Activated naive CD4-positive, alpha-beta T cell treated with anti-CD3 and anti-CD28 coated beads, Interleukin-2, amount 10 ng/mL, durations not matched to agents 7 days and 5 days (primary cell): ENCODE measurements at places on chromosomes 6 and 20.

- H3K27me3 ChIP-seq, result peaks cover 5% of the 10 kb centered on the region
- H3K4me3 ChIP-seq, result no peak overlapping the region
- no peaks in the 10 kb centered on the region for H3K36me3 ChIP-seq
- no peaks in the 10 kb centered on the region for H3K4me1 ChIP-seq
- no peak for DNase-seq
- H3K27ac ChIP-seq, result no peak overlapping the region
These were observed 189.8 kb downstream of the FOXA2 start for GRCh38 chr20:22394583-22394982.

GRCh38 chr20:53876470-53876869 is 193.9 kb downstream of the BCAS1 start:
- H3K4me1 ChIP-seq, result peaks cover 57% of the 10 kb centered on the region
- DNase-seq, result no peak
- no peak overlapping the region for H3K27ac ChIP-seq
- H3K4me3 ChIP-seq, result no peak overlapping the region
- H3K27me3 ChIP-seq, result peaks cover 11% of the 10 kb centered on the region

DNA sequence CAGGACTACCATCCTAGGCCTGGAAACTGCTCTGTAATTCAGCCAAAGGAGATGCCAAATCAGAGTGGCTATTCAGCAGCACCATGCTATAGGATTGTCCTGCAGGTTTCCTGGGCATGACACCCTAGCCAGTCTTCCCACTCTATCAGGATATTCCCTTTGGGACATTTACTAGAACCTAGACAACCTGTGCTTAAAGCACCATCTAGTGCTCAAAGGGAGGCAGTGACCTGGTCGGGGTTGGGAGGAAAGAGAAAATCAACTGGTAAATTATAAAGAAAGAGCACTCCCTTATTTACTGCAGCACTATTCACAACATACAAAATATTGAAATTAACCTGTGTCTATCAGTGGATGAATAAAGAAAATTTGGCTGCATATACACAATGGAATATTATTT is 67.2 kb upstream of the SMLR1 start:
- H3K27ac ChIP-seq, result no peak overlapping the region
- DNase-seq, result no peak
- peaks cover 6% of the 10 kb centered on the region for H3K4me1 ChIP-seq
- H3K36me3 ChIP-seq, result no peaks in the 10 kb centered on the region
- peaks cover 5% of the 10 kb centered on the region for H3K27me3 ChIP-seq

DNA sequence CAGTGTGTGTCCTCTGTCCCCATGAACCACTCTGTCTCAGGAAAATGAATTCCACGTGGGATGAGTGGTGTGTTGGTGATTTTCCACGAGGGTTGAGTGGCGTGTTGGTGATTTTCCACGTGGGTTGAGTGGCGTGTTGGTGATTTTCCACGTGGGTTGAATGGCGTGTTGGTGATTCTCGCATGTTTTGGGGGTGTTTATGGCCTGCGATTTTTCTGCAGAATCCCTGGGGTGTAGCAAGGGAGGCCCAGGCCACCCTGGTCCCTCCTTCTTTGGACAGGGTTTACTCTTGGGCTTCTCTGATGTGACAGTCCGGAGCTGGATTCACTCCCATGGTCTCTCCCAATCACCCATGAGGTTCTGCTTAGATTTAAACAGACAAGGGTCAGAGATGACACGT is 90.6 kb upstream of the FRMD1 start:
- no peaks in the 10 kb centered on the region for H3K4me1 ChIP-seq
- no peak overlapping the region for H3K4me3 ChIP-seq
- H3K36me3 ChIP-seq, result no peaks in the 10 kb centered on the region

DNA sequence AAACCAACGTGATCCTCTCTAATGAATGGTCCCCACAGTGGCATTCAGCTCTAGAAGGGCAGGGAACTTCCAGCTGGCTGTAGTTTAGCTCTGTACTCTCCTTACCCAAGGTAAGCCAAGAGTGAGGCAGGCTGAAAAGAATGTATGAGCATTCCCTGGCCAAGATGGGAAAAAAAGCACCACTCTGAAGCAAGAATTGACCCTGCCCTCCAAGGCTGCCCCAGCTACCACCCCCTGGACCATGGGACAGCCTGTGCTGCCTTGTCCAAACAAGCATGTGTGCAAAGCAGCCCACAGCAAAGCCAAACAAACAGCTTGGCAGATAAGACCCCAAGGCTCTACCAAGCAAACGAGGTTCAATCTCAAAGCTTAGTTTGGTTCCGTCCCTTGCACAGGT is 73.9 kb downstream of the GFOD1 start:
- H3K27me3 ChIP-seq, result peaks cover 6% of the 10 kb centered on the region
- peaks cover 3% of the 10 kb centered on the region for H3K4me1 ChIP-seq
- H3K27ac ChIP-seq, result no peak overlapping the region
- DNase-seq, result no peak
- no peaks in the 10 kb centered on the region for H3K36me3 ChIP-seq
- no peak overlapping the region for H3K4me3 ChIP-seq

DNA sequence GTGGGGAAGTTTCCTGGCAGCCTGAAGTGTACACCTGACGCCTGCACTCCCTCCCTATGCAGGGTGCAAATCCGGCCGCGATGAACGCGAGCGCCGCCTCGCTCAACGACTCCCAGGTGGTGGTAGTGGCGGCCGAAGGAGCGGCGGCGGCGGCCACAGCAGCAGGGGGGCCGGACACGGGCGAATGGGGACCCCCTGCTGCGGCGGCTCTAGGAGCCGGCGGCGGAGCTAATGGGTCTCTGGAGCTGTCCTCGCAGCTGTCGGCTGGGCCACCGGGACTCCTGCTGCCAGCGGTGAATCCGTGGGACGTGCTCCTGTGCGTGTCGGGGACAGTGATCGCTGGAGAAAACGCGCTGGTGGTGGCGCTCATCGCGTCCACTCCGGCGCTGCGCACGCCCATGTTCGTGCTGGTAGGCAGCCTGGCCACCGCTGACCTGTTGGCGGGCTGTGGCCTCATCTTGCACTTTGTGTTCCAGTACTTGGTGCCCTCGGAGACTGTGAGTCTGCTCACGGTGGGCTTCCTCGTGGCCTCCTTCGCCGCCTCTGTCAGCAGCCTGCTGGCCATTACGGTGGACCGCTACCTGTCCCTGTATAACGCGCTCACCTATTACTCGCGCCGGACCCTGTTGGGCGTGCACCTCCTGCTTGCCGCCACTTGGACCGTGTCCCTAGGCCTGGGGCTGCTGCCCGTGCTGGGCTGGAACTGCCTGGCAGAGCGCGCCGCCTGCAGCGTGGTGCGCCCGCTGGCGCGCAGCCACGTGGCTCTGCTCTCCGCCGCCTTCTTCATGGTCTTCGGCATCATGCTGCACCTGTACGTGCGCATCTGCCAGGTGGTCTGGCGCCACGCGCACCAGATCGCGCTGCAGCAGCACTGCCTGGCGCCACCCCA is 1.2 kb downstream of the GPR6 start:
- H3K4me1 ChIP-seq, result no peaks in the 10 kb centered on the region
- H3K4me3 ChIP-seq, result no peak overlapping the region
- H3K36me3 ChIP-seq, result no peaks in the 10 kb centered on the region
- peaks cover 41% of the 10 kb centered on the region for H3K27me3 ChIP-seq
- DNase-seq, result no peak

GRCh38 chr6:159726255-159726917 is 920 bp upstream of the WTAP start:
- H3K4me3 ChIP-seq, result peak overlapping the region; percentile 86
- peaks cover 46% of the 10 kb centered on the region for H3K36me3 ChIP-seq
- H3K27ac ChIP-seq, result peak overlapping the region; percentile 97
- peaks cover 57% of the 10 kb centered on the region for H3K4me1 ChIP-seq
- no peak for DNase-seq
